ENCODE measurements at places on chromosomes 4 and X.

DNA sequence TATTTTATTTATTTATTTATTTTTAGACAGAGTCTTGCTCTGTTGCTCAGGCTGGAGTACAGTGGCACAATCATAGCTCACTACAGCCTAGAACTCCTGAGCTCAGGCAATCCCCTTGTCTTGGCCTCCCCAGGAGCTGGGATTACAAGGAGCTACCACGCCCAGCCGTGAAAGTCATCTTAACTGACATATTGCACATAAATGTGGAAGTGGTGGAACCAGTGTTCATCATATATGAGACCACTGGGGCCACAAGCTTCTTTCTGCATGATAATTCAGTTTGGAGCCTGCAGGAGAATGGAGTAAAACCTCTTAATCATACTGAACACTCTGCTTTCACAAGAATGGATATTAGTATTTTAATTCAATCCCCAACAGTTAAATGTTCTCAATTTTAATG, 12.5 kb upstream of the CTSO start:
- no peak for DNase-seq

GRCh38 chrX:67724359-67725110, 180.7 kb downstream of the AR start:
- no peak for DNase-seq

GRCh38 chrX:120402369-120402768, 40.5 kb downstream of the ATP1B4 start:
- DNase-seq, result no peak

DNA sequence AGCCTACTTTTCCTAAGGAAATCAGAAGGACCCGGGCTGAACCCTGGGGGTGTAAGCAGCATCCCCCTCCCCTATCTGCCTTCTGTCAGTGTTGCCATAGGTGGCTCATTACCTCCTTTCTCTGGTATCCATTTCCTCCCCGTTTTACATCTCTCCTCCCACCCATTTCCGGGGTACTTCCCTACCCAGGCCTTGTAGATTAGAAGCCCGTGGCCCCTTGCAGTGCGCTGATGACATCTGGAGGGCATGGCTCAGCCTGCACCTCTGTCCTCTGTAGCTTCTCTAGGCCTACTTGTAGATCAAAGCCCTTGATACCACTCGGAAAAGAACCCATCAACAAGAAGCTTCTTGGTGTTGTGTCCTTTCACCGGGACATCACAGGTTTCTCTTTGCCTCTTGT, 71.8 kb downstream of the NBDY start:
- no peak for DNase-seq

- DNase-seq, result no peak
These were observed 28.3 kb upstream of the WDR19 start for GRCh38 chr4:39154009-39154408.
